ENCODE measurements at places on chromosomes 1 and 21.

- no peak for DNase-seq
Observed at GRCh38 chr1:114585231-114585630, 3.8 kb upstream of the BCAS2 start.

DNA sequence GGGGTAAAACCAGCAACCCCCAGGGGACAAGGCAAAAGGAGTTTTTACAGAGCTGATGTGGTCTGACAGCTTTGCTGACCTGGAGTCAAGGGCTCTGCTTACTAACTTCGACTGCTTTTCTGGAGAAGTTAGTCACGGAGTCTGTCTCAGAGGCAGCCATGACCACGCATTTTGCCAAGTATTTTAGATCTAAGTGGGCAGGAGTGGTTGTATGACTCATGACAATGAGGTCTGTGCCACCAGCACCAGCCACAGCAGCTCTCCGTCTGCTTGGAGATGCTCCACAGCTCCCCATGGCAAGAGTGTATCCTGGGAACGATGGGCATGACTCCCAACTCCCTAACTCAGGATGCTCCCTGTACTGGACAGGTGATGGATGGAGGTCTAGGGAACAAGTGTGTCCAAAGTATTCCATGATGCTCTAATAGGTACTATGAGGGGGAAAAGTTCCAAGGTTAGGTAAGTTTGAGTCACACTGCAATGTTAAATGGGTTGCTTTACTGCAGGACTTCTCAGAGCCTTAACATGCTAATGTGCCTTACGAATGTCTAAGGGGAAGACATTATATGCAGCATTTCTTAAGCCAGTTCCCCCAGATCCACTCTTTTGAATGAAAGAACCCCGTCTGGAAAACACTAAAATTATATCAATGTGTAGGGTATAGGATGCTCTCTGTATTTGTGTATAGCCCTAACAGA lies 359.0 kb downstream of the HHAT start:
- no peak for DNase-seq

DNA sequence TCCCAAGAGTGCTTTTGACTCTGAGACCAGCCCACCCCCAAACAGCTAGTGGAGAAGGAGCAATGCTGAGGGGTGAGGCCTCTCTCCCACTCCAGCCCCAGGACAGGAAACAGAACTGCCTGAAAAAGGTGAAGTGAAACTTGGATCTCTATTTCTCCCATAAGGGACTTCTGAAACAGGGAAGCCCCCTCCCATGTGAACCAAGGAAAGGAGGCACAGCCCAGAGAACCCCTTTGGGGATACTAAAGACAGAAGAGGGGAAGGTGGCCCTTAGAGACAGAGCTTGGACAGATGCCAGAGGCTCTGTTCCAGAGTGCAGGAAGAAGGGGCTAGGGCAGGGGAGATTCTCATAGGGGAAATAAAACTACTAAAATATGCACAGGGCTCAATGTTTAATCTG lies 2.9 kb downstream of the TNFAIP8L2 start:
- DNase-seq: no peak

GRCh38 chr1:30840904-30841598 lies 67.5 kb downstream of the SDC3 start:
- DNase-seq: no peak

DNA sequence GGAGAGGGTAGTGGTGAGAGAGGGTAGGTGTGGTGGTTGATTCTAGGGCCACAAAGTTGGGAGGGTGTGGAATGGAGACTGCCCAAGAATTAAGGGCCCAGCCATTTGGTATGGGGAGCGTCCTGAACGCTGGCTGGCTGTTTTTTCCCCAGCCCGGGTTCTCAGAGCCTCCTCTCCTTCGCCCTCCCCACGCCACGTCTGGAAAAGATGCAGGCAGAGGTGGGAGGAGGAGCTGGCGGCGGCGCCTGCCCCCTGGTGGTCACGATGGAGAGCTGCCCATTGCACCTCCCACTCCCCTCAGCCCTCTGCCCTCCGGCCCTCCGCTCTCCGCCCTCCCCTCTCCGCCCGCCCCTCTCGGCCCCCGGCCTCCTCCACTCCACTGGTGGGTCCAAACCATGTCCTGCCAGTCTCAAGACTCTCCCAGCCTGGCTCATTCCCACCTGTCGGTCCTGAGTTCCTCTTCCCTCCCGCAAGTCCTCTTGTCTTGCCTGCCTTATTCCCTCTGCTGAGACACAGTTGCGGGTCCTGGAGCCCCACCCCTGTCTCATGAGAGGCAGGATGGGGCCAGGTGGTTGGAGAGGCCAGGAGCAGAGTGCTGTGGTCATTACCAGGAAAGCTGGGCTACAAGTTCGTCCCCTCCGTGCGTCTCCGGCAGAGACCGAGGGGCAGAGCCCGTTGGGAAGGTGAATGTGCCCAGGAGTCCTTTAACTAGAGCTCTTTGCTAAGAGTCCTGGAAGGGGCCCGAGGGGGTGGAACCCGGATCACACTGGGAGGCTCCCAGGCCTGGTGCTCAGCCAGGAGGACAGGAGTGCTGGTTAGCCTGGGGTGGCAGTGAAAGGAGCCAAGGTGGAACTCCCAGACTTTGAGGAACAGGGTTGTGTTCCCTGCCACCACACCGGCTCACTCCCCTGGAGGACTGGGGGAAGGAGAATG lies 22.6 kb downstream of the ETNK2 start:
- DNase-seq: peak; percentile 53

- DNase-seq: no peak
Observed at GRCh38 chr1:150271291-150271959, 1.2 kb upstream of the C1orf54 start.

- DNase-seq: no peak
Observed at GRCh38 chr1:2961661-2962060, 59.6 kb upstream of the ACTRT2 start.

- DNase-seq: no peak
Observed at GRCh38 chr1:31699341-31699891, 4.4 kb downstream of the COL16A1 start.

- DNase-seq: no peak
Observed at GRCh38 chr1:202858331-202858730, 30.6 kb downstream of the RABIF start.

- DNase-seq: no peak
Observed at GRCh38 chr1:50179639-50180038, 70.9 kb downstream of the ELAVL4 start.

DNA sequence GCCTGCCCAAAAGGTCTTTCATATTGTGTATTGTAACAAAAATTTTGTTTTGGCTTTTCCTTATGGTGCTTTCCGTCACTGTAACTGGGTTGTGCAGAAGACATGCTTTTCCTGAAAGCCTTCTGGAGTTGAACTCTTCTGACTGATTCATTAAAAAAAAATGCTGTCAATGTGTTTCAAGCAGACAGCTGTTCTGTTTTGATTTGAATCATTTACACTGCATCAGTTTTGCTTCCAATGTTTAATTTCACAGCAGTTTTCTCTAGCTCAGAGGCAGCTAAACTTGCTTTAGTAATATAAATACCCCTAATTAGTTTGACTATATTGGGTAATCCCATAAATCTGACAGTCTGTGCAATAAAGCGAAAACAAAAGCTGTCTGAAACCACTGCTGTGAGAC lies 7.9 kb downstream of the UTP11 start:
- DNase-seq: no peak

- DNase-seq: no peak
Observed at GRCh38 chr1:227742738-227743715, 7.8 kb downstream of the SNAP47 start.

DNA sequence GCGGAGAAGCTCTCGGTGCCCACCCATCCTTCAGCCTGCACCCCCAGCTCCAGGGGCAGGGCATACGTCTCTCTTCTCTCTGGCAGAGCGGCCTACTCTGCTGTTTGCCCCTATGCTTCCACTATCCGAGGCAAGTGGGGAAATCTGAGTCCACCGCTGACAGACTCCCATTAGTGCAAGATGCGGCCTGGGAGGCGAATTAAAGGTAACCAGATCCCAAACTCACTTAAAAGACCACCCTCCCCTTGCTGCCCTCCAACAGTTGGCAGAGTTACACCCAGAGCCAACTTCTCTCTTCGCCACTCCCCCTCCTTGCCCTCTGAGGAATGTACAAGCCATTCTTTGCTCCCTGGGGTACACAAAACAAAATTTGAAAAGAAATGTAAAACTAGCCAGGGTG lies 6.4 kb downstream of the FOXD3 start:
- DNase-seq: no peak

GRCh38 chr1:78237364-78237916 lies 191.7 kb downstream of the GIPC2 start:
- no peak for DNase-seq

- DNase-seq: no peak
Observed at GRCh38 chr1:211356723-211357407, 30.2 kb downstream of the TRAF5 start.

GRCh38 chr1:19032701-19033514 lies 76.4 kb upstream of the IFFO2 start:
- no peak for DNase-seq

- no peak for DNase-seq
Observed at GRCh38 chr1:47477595-47478080, 39.8 kb downstream of the FOXD2 start.

GRCh38 chr1:77830946-77831345 lies 51.5 kb downstream of the MIGA1 start:
- no peak for DNase-seq

- no peak for DNase-seq
Observed at GRCh38 chr1:210758761-210759160, 375.2 kb downstream of the KCNH1 start.

- no peak for DNase-seq
Observed at GRCh38 chr1:48790397-48790796, 13.7 kb upstream of the BEND5 start.

GRCh38 chr1:156281693-156282478 lies 739 bp downstream of the SMG5 start:
- peak; percentile 26 for DNase-seq

DNA sequence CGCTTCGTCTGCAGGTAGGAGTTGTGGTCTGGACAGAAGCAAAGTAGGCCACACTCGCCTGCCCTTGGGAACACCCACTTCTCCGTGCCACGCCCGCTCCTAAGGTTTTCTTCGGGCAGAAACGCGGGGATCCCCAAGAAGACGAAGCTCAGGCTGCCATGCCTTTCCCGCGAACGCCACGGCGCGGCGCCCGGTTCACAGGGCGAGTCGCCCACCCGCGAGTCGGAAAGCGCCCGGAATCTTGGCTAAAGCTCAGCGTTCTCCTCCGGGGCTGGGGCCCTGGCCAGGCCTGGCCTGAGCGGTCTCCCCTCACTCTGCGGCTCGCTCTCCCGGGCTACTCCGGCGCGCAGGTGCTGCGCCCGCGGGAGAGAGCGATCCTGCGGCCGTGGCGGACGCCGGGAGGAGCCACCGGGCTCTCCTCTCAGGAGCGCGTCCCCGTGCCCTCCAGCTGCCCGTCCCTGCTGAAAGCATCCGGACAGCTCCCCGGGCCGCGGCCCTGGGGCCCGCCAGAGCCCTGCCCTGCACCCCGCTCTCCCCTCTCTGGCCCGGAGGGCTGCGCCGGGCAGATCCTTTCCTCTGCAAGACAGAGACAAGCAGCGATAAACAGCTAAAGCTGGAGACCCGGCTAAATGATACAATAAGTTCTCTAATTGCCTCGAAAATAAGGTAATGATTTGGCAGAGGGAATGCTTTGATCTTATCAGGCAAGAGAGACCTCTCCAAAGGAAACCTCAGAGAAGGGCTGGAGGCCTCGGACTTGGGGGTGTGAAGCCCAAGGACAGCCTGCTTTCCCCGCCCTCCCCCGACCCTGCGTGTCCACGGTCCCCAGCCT lies 6.7 kb upstream of the WNT2B start:
- peak; percentile 59 for DNase-seq

- no peak for DNase-seq
Observed at GRCh38 chr1:50427086-50427817, 4.0 kb upstream of the DMRTA2 start.

DNA sequence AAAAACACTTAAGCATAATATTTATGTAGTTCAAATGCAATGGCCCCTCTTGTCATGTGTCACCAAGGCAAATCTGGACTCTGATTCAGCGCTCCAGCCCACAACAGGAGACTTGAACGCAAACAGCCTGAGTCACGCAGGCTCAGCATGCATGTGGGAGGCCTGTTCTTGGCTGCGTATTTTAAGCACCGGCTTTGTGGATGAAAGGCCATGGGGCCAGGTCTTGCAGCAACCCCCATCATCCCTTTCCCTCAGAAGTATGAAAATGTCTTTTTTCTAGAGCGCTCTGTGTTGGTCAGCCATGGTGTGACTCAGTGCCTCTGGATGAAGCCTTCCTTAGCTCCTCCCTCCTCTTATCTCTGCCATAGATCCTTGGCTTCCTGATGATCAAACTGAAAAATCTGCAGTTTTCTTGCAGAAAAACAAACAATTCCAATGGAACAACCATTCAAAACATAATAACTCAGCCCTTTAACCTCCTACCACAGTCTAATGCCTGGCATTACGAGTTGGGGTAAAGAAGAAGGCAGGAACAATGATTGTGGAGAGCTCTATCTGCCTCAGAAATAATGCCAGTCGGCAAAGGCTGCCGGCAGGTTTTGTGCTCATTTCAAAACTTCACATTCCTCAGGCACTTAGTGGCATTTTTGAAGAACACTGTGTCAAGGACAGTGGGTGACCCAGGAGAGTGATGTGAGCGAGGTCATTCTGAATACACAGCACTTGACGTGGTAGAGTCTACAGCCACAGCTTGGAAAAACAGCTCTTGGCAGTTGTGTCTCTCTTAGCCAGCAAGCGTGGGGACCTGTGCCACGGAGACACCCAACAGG lies 167.5 kb downstream of the CLIC6 start:
- peak; percentile 33 for DNase-seq

GRCh38 chr1:39272027-39272797 lies 67.7 kb downstream of the MACF1 start:
- DNase-seq: no peak

DNA sequence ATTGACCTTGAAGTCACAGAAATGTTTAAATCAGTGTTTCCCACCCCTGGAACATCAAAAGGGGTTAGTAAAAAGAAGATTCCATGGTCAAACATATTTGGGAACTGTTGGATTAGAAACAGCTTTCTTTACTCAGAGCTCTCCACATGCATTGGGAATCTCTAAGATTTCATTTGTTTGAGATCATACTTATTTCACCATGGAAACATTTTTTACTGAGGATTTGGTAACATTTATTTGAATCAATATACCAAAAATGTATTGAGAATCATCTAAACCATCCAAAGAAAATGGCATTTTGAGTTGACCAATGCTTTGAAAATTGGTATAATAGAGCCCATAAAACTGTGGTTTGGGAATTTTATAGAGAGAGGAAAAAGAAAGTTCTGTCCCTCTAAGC lies 25.3 kb downstream of the NGF start:
- DNase-seq: no peak

DNA sequence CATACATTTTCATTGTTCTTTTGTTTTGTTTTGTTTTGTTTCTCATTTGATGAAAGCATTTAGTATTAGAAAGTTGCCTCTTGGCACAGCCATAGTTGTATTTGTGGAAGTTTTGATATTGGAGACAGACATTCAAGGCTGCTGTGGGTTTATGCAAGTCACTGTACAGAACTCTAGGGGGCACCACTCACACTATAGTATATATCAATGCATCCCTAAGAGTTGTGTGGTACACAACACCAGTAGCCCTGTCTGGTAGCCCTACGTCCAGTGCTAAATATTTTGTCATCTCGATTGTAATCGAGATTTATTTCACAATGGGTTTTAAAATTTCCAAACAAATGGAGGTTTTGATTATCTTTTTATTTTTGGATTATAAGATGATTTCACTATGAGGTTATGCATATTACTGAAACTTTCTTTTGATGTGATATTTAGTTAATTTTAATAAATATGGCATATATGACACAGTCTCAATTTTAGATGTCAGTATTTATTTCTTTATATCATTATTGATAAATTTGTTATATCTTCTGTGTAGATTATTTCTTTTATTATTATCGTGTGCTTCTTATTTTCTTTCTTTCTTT lies 112.2 kb downstream of the NR5A2 start:
- peak; percentile 20 for DNase-seq

Data from activated CD4-positive, alpha-beta T cell treated with anti-CD3 and anti-CD28 coated beads for 4 hours (primary cell).